ENCODE measurements at places on chromosomes 5 and 9. TPM values are rescaled to one million over a fixed set of nuclear protein-coding genes. Genes with fewer than 3 reads are reported as not detected.

PCDHGB6 gene
- 1.7 TPM for polyA plus RNA-seq

MORN5 gene
- not detected for polyA plus RNA-seq

DNA sequence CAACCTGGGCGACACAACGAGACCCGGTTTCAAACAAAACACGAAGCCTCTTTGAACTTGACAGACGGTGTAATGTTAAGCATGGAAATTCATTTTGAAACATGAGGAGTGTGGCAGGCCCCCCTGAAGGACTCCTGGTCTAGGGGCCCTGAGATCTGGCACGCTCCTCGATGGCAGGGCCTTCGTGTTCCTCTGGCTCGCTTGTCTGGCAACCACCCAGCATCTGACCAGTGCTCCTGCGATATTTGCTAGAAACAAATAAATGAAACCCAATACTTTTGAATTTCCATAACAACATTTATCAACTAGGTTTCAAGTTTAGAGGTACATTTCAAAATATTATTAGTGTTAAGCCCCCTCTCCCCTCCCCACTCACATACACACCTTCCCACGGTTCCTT lies 193.0 kb downstream of the ERCC6L2 start:
- DNase-seq = no peak

DNA sequence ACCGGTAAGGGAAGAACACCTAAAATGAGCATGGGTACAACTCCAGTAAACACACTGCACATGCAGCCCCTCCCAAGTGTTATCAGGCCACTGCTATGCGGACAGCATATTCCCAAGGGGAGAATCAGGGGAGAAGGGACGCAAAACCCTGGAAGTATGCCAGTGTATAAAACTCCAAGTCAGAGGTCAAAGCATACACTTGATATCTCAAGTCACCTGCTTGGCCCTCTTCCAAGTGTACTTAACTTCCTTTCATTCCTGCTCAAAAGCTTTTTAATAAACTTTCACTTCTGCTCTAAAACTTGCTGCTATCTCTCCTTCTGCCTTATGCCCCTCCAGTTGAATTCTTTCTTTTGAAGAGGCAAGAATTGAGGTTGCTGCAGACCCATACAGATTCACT lies 408.1 kb downstream of the HTR1A start:
- DNase-seq = no peak

DNA sequence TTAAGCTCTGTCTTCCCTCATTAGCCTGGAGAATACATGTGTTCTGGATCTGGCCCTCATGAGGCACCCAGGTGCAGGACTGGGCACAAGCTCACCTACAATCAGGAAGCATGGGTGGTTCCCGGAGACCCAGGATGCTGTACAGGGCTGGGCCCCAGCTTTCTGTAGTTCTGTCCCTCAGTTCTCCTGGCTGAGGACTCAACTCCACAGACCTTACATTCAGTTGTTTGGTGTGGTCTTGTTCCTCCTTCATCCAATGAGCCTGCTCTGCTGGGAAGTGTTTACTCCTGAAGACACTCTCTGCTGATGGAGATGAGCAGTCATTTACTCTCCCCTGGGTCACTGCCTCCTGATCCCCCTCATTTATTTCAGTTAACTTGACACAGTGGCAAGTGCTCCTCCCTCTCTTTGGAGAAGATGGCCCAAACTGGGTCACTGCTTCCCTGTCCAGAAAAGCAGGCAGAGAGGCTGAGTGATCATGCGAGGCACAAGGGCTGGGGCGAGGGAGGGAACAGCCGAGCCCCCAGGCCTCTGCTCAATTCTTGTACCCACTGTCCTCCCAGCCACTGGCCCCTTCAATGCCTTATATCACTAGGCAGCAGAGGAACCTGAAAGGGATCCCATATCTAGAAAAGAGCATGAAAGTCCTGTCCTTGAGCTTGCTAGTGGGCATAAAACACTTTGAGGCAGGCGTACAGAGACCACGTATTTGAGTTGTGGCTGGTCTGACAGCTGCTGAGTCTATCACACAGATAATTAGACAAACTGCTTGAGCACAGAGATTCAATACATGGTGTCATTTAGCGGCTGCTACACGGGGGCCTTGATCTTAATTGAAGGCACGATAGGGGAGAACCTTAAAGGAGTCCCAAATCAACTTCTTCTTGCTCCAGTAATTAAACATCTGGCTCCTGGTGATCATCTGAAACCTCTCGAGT lies 221.7 kb downstream of the FSTL4 start:
- no peak for DNase-seq

GRCh38 chr9:98306384-98307145 lies 51.1 kb upstream of the TBC1D2 start:
- no peak for DNase-seq
